ENCODE measurements at places on chromosomes 1 and 21.

GRCh38 chr1:224057461-224058199, 56.3 kb upstream of the FBXO28 start:
- no peak for DNase-seq

- DNase-seq, result no peak
These were observed at the start of gene RGS13 for GRCh38 chr1:192635939-192636338. Gene RGS13 (plus strand): TSS chr1:192636147. CDS start chr1:192644335, 8,188 bp downstream.

GRCh38 chr1:33874636-33875035, 10.8 kb downstream of the HMGB4 start:
- no peak for DNase-seq

DNA sequence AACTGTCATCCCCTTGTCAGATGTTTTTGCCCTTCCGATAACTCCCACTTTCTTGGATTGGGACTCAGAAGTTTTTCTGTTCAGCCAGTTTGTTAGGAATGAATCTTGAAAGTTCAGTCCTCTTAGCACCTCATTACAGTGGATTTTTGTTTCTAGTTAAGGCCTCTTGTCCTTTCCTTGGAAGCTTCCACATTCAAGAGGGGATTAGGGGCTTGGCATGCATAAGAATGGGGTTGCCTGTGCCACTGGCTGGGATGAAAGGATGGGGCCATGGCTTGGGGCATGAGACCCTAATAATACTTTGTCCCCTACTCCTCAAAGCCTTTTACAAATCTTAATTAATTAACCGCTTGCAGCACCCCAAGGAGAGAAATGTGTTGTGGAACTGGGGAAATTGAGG, 2.4 kb upstream of the DHDDS start:
- no peak for DNase-seq

- DNase-seq, result no peak
These were observed 10.3 kb downstream of the LMNA start for GRCh38 chr1:156124557-156125483.

- DNase-seq, result no peak
These were observed 5.9 kb upstream of the VCAM1 start for GRCh38 chr1:100713626-100714025.

GRCh38 chr1:246218686-246219085, 288.4 kb downstream of the SMYD3 start:
- no peak for DNase-seq

Measured in CD4-positive, CD25-positive, alpha-beta regulatory T cell (primary cell).